ENCODE measurements at places on chromosomes 3 and 15.

GRCh38 chr3:37526511-37526910 is 335.2 kb upstream of the CTDSPL start:
- DNase-seq = no peak

- no peak for DNase-seq
Measured at GRCh38 chr3:14424711-14425580, 22.5 kb downstream of the SLC6A6 start.

DNA sequence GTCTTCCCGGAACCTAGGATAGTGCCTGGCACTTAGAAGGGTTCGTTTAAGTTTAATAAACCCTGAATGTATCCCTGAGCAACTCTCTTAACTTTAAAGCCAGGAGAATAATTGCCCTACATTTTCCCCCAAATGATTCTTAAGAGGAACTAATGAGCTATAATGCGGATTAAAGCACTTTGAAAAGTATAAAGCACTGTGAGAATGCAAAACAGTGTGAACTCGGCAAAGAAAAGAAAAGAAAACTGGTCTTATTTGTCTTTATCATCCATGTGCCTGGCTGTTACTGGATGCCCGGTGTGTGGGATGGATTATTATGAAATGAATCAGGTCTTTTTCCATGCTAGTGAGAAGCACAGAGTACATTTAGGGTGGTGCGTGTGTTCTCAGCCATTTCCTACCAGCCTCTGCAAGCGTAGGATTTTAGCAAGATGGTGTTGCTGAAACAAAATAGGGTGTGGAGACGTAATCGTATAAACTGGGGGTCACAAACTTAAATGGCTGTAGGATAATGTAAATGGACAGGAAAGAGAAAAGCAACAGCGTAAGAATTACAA is 983 bp downstream of the KBTBD12 start:
- no peak for DNase-seq

DNA sequence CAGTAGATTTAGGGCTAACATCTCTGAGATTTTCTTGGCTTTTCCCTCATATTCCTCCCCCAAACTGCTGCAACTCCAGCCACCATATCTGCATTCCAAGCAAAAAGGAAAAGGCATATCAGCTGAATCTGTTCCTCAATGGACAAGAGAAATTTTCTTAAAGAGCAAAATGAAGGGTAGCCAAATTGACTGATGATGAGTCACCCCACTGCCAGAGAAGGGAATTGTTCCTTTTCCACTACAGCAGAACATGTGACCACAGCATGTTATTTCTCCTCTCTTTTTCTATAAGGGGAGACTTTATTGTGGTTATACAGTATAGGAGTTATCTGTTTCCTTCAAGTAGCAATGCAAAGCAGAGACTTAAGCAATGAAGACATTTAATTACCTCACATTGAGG is 172.5 kb downstream of the MTHFS start:
- no peak for DNase-seq

GRCh38 chr3:15750143-15750542 is 47.6 kb downstream of the ANKRD28 start:
- no peak for DNase-seq

DNA sequence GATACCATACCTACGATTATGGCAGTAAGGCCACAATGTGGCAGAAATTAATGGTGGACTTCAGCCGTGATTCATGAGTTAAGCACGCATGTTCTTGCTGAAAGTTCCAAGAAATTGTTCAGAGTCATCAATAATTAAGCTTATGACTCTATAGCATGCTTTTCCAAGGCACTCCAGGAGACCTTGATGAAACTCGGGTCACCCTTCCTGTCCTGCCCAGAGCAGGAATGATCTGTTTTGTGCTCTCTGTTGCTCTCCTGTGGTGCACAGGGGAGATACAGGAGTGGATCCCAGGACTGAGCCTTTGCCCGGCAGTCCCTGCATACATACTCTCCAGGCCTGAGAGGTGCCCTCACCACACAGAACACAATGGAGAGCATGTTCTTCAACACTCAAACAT is 141.6 kb upstream of the SLC2A2 start:
- DNase-seq = no peak

All from stimulated activated CD4-positive, alpha-beta T cell treated with anti-CD3 and anti-CD28 coated beads, Interleukin-12 subunit alpha, Interleukin-12 subunit beta, amount 100 ng/mL, for 4 hours (primary cell).